ENCODE measurements at places on chromosomes 2 and 18.

- peak; percentile 84 for DNase-seq
These were observed 963.4 kb upstream of the NRXN1 start for GRCh38 chr2:51995293-51995692.

DNA sequence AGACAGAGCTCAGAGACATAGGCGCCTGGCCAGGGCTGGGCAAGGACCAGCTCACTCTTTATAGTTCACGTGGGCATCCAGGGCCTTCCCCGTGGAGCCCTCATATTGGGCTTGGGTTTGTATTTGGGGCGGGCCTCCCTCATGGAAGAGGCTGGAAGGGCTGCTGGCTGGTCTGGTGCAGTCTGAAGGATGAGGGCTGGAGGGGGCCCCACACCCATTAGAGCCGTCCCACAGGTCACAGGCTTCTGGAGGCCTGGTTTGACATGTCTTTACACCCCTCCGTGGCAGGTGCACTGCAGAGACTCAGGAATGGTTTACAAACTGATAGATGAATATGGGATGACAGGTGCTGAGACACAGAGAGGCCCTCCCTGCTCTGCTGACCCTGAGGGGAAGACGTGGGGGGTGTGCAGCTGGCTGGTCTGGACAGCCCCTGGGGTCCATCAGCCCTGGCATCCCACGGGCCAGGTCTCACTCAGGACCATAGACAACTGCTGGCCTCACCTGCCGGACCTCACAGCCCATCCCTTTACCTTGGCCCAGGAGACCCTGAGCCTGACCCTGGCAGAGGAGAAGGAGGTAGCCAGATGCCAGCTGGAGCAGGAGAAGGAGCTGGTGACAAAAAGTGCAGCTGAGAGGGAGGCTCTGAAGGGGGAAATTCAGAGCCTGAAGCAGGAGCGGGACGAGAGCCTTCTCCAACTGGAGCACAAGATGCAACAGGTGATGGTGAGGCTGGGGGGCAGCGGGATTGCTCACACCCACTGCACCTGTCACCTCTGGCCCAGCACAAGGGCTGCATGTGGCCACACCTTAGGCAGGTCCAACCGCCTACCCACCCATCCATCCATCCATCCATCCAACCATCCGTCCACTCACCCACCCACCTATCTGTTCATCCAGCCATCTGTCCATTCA lies 43.9 kb downstream of the CROCC2 start:
- DNase-seq: no peak

- DNase-seq: no peak
These were observed 47.0 kb upstream of the TGIF1 start for GRCh38 chr18:3402982-3403451.

- no peak for DNase-seq
These were observed 3.8 kb downstream of the FN1 start for GRCh38 chr2:215431778-215432758.

- DNase-seq: no peak
These were observed 25.0 kb downstream of the ZAP70 start for GRCh38 chr2:97738179-97739019.

GRCh38 chr18:3122851-3123250 lies 96.9 kb downstream of the MYOM1 start:
- no peak for DNase-seq

GRCh38 chr2:128446049-128446873 lies 127.6 kb upstream of the HS6ST1 start:
- no peak for DNase-seq

DNA sequence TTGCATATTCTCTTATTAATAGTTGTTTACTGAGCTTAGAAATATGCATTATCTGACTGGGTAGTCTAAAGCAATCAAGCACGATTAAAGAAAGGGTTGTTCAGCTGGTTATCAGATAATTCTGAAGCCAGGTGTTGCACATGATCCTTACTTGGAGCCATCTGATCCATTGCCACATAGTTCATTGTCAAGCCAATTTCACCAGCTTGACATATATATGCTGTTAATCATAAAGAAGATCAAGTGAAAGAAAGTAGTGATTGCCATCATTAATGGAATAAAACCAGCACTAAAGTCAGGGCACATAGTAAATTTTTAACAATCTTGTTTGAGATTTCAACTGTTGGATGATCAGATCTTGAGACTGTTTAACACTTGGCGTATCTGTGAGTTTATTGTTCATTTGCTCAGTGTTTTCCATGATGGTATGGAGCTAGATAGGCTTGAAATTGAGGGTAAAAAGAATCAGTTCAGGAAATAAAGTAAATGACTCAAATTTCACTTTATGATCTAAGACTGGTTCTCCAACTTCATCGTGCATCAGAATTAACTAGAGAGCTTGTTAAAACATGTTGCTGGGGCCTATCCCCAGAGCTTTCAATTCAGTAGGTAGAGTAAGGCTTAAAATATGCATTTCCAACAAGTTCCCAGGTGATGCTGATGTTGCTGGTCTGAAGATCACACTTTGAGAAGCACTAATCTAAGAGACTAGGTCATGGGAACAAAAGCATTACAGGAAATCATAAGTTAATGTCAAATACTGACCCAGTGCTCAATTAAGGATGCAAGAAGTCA lies 539.6 kb downstream of the SATB2 start:
- no peak for DNase-seq
